ENCODE measurements at places on chromosomes 7 and 10. TPM values are rescaled to one million over a fixed set of nuclear protein-coding genes. Genes with fewer than 3 reads are reported as not detected.

DNA sequence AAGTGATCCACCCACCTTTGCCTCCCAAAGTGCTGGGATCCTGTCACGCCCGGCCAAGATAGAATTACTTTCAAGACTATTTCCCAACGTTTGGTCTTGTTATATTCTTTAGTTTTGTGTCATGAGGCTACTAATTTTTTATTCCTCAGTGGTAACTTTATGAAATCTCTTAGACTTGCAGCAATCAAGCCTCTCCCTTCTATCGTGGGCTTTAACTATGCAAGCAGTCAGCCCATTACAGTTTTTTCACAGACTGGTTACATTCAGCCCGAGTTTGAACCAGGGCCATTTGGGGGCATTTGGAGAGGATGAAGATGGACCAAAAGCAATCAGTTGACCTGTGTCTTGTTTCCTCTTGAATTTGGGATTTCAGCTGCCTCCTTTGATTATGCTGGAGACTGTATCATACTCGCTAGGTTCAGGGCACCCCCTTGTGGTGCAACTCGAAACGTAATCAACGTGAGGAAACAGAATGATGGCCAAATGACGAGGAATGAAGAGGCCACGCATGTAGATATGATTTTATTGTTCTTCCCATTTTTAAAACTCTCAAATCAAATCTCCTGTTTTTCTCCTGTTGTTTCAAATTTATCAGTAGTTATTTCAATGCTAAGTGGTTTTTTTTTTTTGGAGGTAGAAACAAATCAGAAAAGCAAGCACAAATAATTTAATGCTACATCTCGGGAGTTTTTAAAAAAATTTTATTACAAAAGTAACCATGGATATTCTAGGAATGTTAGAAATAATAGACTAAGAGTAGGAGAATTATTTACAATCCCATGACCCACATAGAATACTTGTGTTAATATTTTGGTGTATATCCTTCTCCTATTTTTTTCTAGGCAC lies 151.6 kb downstream of the KIAA1217 start:
- no peak for DNase-seq

DNA sequence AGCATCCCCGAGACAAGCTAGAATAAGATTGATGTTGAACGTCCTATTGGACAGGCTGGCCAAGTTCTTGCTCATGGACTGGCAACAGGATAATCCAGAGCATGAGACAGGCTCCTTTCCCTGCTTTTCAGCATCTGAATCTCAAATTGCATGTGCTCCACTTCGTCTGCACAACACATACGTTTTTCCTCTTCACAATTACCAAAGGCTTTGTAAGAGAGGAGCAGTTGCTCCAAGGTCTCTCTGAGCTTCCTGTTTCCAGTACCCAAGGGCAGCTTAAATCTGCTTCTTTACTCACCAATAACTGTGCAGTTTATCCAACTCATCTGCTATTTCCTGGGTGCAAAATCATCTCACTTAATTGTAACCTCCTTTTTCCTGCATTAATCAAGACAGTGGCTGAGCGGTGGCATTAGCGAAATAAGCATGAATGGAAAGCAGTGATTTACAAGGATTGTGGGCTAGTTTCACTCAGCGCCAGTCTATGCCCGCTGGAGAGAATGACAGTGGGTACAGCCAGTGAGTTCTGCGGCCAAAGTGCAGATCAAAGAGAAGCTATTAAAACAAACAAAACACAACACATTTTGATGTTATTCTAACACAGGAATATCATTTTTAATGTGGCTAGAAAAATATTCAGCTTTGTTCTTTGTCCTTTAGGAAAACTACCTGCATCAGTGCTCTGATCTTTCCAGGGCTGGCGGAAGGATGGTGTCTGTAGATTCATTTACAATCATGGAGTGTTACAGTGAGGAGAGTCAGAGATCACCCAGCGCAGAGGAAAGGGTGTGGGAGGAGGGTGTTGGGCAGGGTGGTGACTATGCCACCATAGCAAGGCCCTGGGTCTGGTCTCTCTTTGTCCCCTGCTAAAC lies 79.8 kb downstream of the CHN2 start:
- DNase-seq, result no peak

DNA sequence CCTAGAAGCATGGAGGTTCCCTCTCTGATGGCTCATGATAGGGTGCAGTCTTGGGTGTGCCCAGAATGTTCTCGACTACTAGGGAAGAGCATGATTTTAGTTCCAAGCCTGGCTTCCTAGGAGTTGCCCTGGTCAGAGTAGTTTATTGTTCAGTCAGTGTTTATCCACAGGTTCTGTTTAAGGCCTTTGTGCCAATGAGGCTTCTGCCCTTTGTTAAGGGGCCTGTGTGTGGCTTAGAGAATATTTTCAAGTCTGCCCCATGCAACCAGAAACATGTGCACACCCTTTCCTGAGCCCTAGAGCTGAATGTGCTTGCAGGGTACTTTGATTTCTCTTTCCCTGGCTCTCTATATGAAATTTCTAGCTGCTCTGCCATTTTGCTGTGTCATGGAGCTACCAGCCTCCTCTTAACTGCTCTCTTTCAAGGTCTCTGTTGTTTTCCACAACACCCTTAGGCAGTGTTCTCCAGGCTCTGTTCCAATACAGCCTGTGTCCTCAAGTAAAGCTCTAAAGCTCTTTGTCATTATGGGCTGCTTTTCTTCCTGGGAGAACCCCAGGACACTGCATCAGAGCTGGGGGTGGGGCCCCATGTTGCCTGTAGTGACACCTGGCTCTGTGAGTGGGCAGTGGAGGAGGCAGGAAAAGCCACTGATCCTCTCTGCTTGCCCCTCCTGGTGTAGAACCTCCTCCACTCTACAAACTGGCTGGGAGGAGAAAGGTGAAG lies 34.1 kb upstream of the TSPAN33 start:
- DNase-seq, result no peak

GRCh38 chr10:60427709-60428386 lies 38.2 kb upstream of the ANK3 start:
- no peak for DNase-seq

OR2A5 gene
- 0.02 TPM for polyA plus RNA-seq

- DNase-seq, result no peak
These were observed 132.1 kb upstream of the LANCL2 start for GRCh38 chr7:55233001-55233400.

DLX6 gene
- not detected for polyA plus RNA-seq

DNA sequence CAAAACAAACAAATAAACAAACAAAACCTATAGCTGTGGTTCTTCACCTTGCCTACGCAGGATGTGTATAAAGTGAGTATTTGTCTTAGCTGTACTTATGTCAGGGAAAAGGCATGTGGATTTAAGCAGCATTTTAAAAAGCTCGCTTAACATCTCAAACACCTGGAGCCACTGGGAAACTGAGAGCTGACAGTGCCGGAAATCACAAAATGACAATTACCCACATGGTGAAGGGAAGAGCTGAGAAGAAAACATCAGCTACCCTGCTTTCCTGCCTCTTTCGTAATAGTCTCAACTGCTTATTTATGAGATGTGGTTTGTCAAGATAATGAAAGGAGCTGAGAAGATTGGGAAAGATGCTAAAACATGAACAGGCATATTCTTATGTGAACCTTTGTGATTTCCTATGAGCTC lies 31.1 kb upstream of the MSMB start:
- no peak for DNase-seq

GRCh38 chr7:102431617-102432298 lies 1.6 kb upstream of the ORAI2 start:
- no peak for DNase-seq

GRCh38 chr7:73912223-73912622 lies 51.3 kb downstream of the TMEM270 start:
- no peak for DNase-seq

Data from left renal cortex interstitium (tissue), 4 donors.